ENCODE measurements at places on chromosomes 1 and 21.

GRCh38 chr1:186531561-186532165 lies 70.7 kb upstream of the PDC start:
- no peak for DNase-seq

GRCh38 chr21:43767498-43767983 lies 8.6 kb downstream of the CSTB start:
- no peak for DNase-seq

- no peak for DNase-seq
Observed at GRCh38 chr1:201659572-201659971, 120.6 kb downstream of the NAV1 start.

- no peak for DNase-seq
Observed at GRCh38 chr21:43727519-43728153, 8.7 kb downstream of the PDXK start.

- peak; percentile 44 for DNase-seq
Observed at GRCh38 chr1:30911059-30911954, 2.7 kb upstream of the SDC3 start.
